Type B pancreatic cell (in vitro differentiated cells): ENCODE measurements at places on chromosomes 4 and X. TPM values are rescaled to one million over a fixed set of nuclear protein-coding genes. Genes with fewer than 3 reads are reported as not detected.

Gene TRPC5OS
- total RNA-seq: not detected in 2 replicates

Gene FGFR3
- 44.3 and 63.9 TPM in 2 replicates for total RNA-seq

DNA sequence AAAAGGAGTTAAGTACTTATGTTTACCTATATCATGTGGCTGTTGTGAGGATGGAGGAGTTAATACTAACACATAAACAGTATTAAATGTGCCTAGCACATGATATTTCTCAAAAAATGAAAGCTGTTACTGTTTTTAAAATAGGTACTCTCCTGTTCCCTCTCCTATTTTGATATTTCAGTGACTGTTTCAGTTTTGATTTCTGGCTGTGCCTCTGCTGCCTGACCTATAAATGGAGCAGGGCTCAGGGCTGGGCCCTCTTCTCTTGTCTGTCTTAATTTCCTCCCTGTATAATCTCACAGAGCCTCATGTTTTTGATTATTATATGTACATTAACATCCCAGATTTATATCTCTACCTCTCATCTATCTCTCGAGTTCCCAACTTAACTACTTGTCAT, 93.3 kb downstream of the UGT8 start:
- H3K4me3 ChIP-seq: no peak overlapping the region
- H3K27ac ChIP-seq: no peak overlapping the region
- H3K4me1 ChIP-seq: peaks cover 10% of the 10 kb centered on the region
- no peaks in the 10 kb centered on the region for H3K27me3 ChIP-seq
- DNase-seq: no peak
- no peaks in the 10 kb centered on the region for H3K36me3 ChIP-seq

GRCh38 chr4:182604161-182604622, 313.0 kb downstream of the DCTD start:
- peaks cover 28% of the 10 kb centered on the region for H3K4me1 ChIP-seq
- no peak overlapping the region for H3K4me3 ChIP-seq
- no peaks in the 10 kb centered on the region for H3K27me3 ChIP-seq
- no peak for DNase-seq
- peaks cover 8% of the 10 kb centered on the region for H3K36me3 ChIP-seq

DNA sequence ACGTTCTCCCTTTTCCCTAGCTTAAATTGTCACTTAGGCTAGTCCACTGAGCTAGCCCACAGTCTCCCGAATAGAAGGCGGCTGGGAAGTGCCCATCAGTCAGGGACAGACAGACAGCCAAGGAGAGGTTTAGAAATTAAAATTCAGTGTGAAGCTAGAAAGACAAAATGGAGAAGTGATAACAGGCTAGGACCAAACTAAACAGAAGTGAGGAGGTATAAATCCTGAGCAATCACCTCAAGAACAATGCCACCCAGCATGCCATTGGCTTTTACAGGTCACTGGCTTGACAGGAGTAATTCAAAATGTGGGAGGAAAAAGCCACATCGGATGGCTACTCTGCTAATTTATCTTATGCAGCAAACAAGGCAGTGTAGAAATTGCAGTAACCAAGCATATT, 138.9 kb downstream of the MAPK10 start:
- no peak for DNase-seq
- no peaks in the 10 kb centered on the region for H3K27me3 ChIP-seq

Gene ADGRG4
- 1.2 and 11.8 TPM in 2 replicates for total RNA-seq

- peak overlapping the region; percentile 34 for H3K4me3 ChIP-seq
- no peak overlapping the region for H3K27ac ChIP-seq
- peaks cover 10% of the 10 kb centered on the region for H3K4me1 ChIP-seq
- no peaks in the 10 kb centered on the region for H3K36me3 ChIP-seq
- DNase-seq: no peak
Measured at GRCh38 chrX:39195156-39195555, 393.9 kb downstream of the MID1IP1 start.

Gene CBLL2
- total RNA-seq: not detected in 2 replicates

GRCh38 chr4:5033281-5033841, 14.1 kb upstream of the CYTL1 start:
- DNase-seq: no peak
- peaks cover 31% of the 10 kb centered on the region for H3K4me1 ChIP-seq
- H3K4me3 ChIP-seq: no peak overlapping the region
- H3K27ac ChIP-seq: no peak overlapping the region
- H3K36me3 ChIP-seq: no peaks in the 10 kb centered on the region

DNA sequence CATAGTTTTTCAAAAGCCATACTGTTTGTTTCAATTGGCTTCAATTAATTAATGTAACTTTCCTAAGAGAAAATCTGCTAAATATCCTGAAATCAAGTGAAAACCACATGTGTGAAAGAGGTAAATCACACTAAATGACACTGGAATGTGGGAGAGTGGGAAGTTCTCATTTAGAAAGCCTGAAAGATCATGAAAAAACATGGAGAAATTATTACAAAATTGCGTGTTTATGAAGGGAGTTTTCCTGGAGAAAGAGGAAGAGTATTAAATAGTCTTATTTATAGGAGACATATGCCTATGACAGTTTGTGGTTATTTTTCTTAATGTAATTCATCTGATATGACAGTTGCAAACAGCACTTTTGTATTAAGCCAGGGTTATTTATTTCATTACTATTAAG, 183.7 kb downstream of the DKK2 start:
- H3K4me1 ChIP-seq: no peaks in the 10 kb centered on the region
- no peaks in the 10 kb centered on the region for H3K27me3 ChIP-seq
- DNase-seq: no peak
- H3K36me3 ChIP-seq: no peaks in the 10 kb centered on the region
- no peak overlapping the region for H3K4me3 ChIP-seq

Gene CPE
- 111 and 149 TPM in 2 replicates for total RNA-seq

- peaks cover 19% of the 10 kb centered on the region for H3K36me3 ChIP-seq
- no peak for DNase-seq
- no peaks in the 10 kb centered on the region for H3K27me3 ChIP-seq
- peak overlapping the region; percentile 64 for H3K4me3 ChIP-seq
- peak overlapping the region; percentile 90 for H3K27ac ChIP-seq
Measured at GRCh38 chr4:148061141-148061481, 329.2 kb downstream of the ARHGAP10 start.

Gene GCNA
- 0.79 and 2.1 TPM in 2 replicates for total RNA-seq

DNA sequence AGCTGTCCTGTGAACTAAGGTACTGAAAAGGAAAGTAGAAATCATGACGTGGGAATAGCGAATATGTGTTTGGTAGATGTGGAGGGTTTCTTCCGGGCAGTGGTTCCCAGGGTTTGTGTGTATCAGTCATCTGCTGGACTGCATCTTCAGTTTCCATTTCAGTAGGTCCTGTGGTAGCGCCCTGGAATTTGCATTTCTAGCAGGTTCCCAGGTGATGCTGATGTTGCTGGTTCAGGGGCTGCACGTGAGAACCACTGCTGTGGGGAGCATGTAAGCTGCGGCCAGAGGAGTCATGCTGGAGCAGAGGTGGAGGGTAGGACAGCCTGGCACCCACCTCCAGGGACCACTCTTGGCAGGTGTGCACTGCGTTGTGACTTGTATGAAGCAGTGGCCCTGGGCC, 47.1 kb downstream of the ARHGAP10 start:
- peaks cover 12% of the 10 kb centered on the region for H3K4me1 ChIP-seq
- no peaks in the 10 kb centered on the region for H3K27me3 ChIP-seq
- H3K36me3 ChIP-seq: peaks cover 3% of the 10 kb centered on the region
- H3K4me3 ChIP-seq: no peak overlapping the region

Gene NDP
- total RNA-seq: 0.21 and 1.1 TPM in 2 replicates

Gene CT45A2
- not detected in 2 replicates for total RNA-seq

Gene CXCL6
- total RNA-seq: 0.64 and 1.9 TPM in 2 replicates

GRCh38 chr4:90078440-90078839, 48.8 kb upstream of the CCSER1 start:
- H3K27me3 ChIP-seq: peaks cover 3% of the 10 kb centered on the region
- no peak overlapping the region for H3K4me3 ChIP-seq
- peaks cover 5% of the 10 kb centered on the region for H3K4me1 ChIP-seq
- H3K36me3 ChIP-seq: no peaks in the 10 kb centered on the region
- no peak overlapping the region for H3K27ac ChIP-seq

DNA sequence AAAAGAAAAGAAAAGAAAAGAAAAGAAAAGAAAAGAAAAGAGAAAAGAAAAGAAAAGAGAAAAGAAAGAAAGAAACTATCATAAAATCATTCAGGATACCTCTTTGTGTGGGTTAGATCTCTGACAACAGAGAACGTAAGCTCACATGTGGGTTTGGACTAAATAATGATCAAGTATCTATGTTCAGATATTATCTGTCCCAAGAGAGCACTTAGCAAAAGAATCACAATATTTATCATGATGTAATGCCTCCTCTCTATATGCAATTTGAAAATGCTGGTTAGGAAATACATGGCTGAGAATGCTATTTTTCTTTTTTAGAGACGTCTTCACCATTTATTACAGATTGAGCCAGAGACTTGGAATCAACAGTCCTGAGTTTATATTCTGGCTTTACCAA, 191.3 kb downstream of the KCNIP4 start:
- H3K27ac ChIP-seq: no peak overlapping the region
- H3K4me3 ChIP-seq: no peak overlapping the region
- DNase-seq: no peak
- peaks cover 2% of the 10 kb centered on the region for H3K27me3 ChIP-seq
- no peaks in the 10 kb centered on the region for H3K36me3 ChIP-seq
- peaks cover 5% of the 10 kb centered on the region for H3K4me1 ChIP-seq

- H3K36me3 ChIP-seq: no peaks in the 10 kb centered on the region
- DNase-seq: peak; percentile 77
- H3K27me3 ChIP-seq: peaks cover 6% of the 10 kb centered on the region
- H3K4me1 ChIP-seq: peaks cover 40% of the 10 kb centered on the region
- H3K4me3 ChIP-seq: peak overlapping the region; percentile 84
Measured at GRCh38 chr4:54539500-54540029, 118.2 kb upstream of the KIT start.

DNA sequence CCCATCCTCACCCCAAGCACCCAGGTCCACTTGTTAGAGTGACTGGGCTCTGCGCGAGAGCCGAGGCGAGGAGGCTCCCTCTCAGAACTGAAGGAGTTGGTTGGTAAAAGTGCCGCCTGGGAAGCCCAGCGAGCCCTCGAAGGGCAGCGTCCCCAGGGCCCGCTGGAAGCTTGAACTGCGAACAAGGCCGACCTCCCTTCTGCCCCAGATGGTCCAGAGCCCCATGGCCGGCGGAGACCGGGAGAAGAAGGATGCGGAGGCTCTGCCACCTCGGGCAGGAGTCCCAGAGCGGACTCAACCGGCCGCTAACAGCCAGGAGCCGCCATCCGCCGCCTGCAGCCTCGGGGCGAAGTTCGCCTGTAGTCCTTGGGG, 116.3 kb upstream of the TEX13C start:
- H3K4me3 ChIP-seq: peak overlapping the region; percentile 90
- H3K36me3 ChIP-seq: no peaks in the 10 kb centered on the region
- peak overlapping the region; percentile 72 for H3K27ac ChIP-seq
- peaks cover 76% of the 10 kb centered on the region for H3K27me3 ChIP-seq
- DNase-seq: no peak

Gene SHROOM3
- total RNA-seq: 32.1 and 38.6 TPM in 2 replicates

DNA sequence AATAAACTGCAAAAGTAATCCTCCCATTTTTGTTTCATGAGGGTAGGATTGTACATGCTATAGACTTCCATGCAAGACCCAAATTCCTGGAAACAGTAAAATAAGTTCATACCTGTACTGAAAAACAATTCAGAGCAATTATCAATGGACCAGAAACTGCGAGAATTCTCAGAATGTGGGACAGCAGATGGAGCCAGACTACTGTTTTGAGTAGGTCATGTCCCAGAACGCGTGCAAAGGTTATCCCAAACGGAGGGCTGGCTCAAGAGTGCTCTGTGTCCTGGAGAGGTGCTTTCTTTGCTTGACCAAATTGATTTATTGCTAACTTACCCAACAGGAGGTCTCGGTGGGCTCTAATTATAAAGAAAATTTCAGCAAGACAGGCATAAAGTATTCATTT, 1.7 kb upstream of the MAGEH1 start:
- DNase-seq: no peak
- H3K27me3 ChIP-seq: peaks cover 11% of the 10 kb centered on the region
- H3K27ac ChIP-seq: no peak overlapping the region
- no peaks in the 10 kb centered on the region for H3K36me3 ChIP-seq

Gene SRPX2
- total RNA-seq: 7.7 and 13.6 TPM in 2 replicates

DNA sequence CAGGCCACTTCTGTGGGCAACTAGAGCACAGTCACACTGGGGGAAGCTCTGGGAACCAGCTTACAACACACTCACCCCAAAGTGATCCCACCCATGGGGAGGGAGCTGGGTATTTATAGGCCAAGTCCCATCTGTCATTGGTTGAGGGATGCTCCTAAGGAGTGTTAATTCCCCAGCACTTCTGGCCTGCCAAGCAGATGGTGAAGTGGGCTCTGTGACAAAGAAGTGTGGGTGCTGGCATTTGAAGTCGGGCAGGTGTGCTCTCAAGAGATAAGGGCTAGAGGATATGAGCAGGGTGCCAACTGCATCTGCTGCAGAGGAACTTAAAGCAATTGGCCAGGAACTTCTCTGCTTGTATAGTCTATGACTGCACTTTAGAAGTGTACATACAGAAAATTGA, 30.9 kb downstream of the PTCHD1 start:
- H3K27me3 ChIP-seq: no peaks in the 10 kb centered on the region
- no peak overlapping the region for H3K27ac ChIP-seq
- no peaks in the 10 kb centered on the region for H3K4me1 ChIP-seq
- no peak overlapping the region for H3K4me3 ChIP-seq
- H3K36me3 ChIP-seq: no peaks in the 10 kb centered on the region

Gene CXorf51A
- total RNA-seq: not detected in 2 replicates

DNA sequence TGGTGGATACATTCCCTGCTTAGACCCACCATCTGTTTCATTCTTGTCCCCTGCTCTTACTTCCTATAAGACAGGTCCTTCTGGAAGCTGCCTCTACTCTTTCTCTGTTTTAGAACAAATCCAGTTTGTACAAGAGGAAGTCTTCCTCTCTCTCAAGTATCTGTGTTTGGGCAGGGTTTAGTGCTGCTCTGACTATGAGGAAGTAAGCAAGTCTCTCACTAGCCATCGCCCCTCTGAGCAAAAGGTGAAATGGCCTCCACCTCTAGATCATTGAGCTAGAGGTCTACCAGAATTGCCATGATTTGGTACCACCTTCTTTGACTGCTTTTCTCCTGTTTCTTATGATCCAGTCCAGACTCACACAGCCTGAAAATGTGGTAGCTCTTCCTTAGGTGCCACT, 8.4 kb downstream of the BTK start:
- no peak overlapping the region for H3K4me3 ChIP-seq
- no peak for DNase-seq
- no peaks in the 10 kb centered on the region for H3K27me3 ChIP-seq
- H3K27ac ChIP-seq: no peak overlapping the region

DNA sequence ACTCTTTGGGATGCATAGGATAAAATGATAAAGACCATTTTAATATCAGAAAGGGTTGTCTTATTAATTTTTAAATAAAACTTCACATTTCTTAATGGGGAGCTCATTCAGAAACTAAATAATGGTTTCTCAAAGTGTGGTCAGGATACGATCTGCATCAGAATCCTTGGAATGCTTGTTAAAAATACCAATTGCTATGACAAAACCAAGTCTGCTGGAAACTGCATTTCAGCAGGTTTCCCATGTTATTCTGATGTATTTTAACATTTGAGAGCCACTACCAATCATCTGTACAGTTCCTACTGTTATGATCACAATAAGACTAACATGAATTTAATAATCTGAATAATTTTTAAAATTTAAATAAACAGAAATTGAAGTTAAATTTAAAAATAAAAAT, 115.1 kb downstream of the SOWAHB start:
- peak overlapping the region; percentile 88 for H3K27ac ChIP-seq
- H3K36me3 ChIP-seq: peaks cover 24% of the 10 kb centered on the region
- H3K4me3 ChIP-seq: no peak overlapping the region
- H3K27me3 ChIP-seq: no peaks in the 10 kb centered on the region
- DNase-seq: no peak

GRCh38 chrX:431492-432111, 44.9 kb upstream of the PPP2R3B start:
- peaks cover 53% of the 10 kb centered on the region for H3K27me3 ChIP-seq
- peaks cover 5% of the 10 kb centered on the region for H3K36me3 ChIP-seq
- H3K27ac ChIP-seq: no peak overlapping the region
- H3K4me1 ChIP-seq: peaks cover 3% of the 10 kb centered on the region
- no peak overlapping the region for H3K4me3 ChIP-seq
